ENCODE measurements at places on chromosomes 12 and 14.
A peak's percentile ranks its signal among the peaks of the same experiment; 100 is the strongest.

GRCh38 chr14:34701808-34702207, 12.6 kb downstream of the CFL2 start:
- DNase-seq: no peak

DNA sequence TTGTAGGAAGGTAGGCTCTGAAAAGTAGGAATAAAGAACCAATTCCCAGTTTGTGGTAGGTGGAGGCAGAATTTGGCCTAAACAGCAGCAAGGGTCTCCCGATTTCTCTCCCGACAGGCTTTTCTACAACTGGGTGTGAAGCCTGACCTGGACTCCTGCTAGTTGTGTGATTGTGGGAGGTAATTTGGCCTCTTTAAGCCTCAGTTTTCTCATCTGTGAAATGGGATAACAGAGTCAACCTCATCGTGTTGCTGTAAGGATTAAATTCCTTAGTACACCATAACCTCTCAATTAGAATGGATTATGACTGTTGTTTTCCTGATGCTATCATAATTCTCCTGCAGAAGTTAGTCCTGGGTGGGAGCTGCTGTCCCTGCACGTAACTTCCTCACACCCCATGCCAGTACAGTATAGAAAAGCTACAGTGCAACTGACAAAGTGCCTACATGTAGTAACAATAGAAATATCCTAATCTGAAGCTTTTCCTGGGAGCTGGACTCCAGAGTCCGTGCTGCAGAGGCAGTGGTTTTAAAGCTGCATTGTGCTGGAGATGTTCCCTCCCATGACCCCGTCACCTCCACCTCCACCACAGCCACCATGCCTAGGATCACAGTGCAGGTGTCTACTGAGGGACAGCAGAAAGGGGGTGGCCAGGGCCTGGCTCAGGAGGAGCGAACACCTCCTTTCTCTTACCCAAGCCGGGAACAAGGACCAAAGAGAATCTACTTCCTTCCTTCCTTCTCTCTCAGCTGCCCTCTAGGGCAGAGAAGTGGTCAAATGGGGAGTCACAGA, 76.5 kb downstream of the FBXL14 start:
- no peak for DNase-seq

- no peak for DNase-seq
Observed at GRCh38 chr12:43004908-43005307, 415.4 kb upstream of the PRICKLE1 start.

GRCh38 chr12:96241431-96241830, 47.3 kb downstream of the ELK3 start:
- DNase-seq: peak; percentile 51

- peak; percentile 39 for DNase-seq
Observed at GRCh38 chr12:82527165-82527780, 159.4 kb upstream of the TMTC2 start.

DNA sequence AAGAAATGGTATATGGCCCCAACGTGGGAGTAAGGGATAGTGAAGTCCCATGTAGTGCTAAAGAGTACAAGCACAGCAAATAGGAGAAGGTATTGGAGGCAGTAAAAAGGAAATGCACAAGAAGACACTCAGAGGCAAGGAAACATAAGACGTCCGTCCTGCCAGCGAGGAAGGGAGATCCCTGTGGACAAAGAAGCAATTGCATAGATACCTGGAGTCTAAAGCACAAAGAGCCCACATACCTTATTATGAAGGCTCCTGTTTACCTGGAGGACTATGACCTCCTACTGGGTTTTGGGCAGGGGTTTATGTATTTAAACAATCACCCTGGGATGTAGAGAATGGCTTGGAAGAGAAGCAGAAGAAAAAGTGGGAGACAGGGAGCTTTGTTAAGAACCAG, 341.2 kb upstream of the DCN start:
- no peak for DNase-seq

- DNase-seq: no peak
Observed at GRCh38 chr14:93914278-93914677, 12.9 kb upstream of the FAM181A start.

DNA sequence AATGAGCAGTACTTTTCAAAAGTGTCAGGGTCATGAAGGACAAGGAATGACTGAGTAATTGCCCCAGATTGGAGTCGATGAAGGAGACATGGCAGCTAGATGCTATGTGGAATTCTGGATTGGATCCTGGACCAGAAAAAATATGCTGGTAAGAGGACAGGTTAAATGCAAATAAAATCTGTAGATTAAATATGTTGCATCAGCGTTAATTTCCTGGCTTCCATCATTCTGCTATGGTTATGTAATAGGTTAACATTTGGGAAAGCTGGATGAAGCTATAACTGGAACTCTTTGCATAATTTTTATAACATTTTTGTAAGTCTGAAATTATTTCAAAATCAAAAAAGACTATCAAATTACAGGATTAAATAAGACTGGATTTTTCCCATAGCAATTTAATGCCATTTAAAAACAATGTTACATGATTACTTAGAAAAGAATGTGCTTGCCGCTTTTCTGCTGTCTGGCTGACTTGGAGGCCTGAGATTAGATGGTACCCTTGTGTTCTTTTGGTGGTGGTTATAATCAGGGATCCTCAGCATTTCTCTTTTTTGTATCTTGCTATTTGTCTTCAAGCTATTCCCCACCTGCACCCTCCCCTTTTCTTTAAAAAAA, 65.1 kb downstream of the FBXW8 start:
- DNase-seq: no peak

- no peak for DNase-seq
Observed at GRCh38 chr12:71125515-71125914, 32.3 kb downstream of the TSPAN8 start.

DNA sequence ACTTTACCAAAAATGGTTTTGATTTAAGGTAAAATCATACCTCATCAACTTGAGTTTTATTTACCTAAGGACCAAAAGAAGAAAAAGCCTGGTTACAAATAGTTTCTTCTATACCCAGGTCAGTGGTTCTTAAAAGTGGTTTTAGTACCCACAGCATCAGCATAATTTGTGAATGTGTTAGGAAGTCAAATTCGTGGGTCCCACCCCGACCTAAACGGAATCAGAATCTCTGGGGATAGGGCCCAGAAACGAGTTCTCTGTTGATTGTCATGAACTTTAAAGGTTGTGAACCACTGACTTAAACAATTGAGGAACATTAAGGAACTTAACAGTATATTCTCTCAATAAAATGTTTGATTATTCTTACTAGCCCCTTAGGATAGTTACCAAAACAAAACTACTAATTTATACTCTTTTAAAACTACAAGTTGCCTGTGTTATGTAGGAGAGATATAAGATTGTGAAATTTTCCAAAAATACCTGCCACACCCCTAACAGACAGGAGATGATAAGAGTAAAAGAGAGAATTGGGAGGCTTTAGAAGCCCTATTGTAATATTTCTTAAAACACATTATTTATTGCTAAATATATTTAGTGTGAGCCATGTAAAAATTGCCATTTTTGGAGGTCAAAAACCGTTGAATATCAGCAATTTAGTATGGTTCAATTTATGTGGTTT, 669 bp upstream of the SLC25A21 start:
- DNase-seq: no peak

GRCh38 chr14:100706860-100707259, 19.8 kb upstream of the DLK1 start:
- no peak for DNase-seq

GRCh38 chr14:75373133-75373532, 54.7 kb upstream of the JDP2 start:
- DNase-seq: no peak

GRCh38 chr14:53570411-53571387, 385.9 kb downstream of the BMP4 start:
- no peak for DNase-seq

GRCh38 chr14:52082903-52083302, 14.0 kb upstream of the NID2 start:
- DNase-seq: no peak

DNA sequence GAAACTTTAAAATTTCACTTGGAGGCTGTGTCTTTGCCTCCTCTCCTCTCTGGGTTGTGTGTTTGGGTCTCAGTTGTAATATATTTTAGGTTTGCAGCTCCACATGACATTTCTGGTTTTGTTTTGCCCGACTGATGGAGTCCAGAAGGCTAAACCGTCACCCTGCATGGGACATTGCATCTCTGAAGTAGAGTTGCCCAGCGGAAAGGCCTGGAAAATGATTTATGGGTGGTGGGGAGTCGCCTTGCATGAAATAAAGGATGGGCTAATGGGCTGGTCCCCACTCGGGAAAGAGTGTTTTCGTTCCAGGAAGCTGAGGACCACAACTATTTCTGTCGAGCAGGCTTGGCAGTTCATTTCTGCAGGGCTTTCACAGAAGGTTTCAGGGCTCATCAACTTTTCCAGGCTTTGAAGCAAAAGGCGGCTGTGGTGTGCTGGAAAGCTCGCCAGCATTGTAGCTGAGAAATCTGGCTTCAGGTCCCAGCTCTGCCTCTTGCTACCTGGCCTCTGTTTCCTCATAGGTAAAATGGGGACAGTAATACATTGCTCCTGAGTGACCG, 74.8 kb upstream of the GSC start:
- DNase-seq: no peak

- DNase-seq: no peak
Observed at GRCh38 chr12:51862947-51863346, 14.4 kb upstream of the FIGNL2 start.

- no peak for DNase-seq
Observed at GRCh38 chr14:105622329-105622955, 96.1 kb downstream of the TMEM121 start.

- peak; percentile 7 for DNase-seq
Observed at GRCh38 chr14:77212943-77213678, 31.5 kb downstream of the TMEM63C start.

GRCh38 chr12:53145383-53146260, 34.9 kb upstream of the ZNF740 start:
- DNase-seq: no peak

- no peak for DNase-seq
Observed at GRCh38 chr12:91215940-91216454, 33.4 kb upstream of the DCN start.

DNA sequence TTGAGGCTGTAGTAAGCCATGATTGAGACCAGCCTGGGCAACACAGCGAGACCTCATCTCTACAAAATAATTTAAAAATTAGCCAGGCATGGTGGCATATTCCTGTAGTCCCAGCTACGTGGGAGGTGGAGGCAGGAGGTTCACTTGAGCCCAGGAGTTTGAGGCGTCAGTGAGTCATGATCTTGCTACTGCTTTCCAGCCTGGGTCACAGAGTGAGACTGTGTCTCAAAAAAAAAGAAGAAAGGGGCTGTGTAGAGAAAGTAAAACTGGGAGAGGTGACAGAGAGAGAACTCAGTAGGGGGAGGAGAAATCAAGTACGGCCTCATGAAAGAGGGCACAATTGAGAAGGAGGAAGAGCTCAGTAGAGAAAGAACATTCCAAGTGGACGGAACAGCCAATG, 12.4 kb downstream of the TECPR2 start:
- DNase-seq: no peak

DNA sequence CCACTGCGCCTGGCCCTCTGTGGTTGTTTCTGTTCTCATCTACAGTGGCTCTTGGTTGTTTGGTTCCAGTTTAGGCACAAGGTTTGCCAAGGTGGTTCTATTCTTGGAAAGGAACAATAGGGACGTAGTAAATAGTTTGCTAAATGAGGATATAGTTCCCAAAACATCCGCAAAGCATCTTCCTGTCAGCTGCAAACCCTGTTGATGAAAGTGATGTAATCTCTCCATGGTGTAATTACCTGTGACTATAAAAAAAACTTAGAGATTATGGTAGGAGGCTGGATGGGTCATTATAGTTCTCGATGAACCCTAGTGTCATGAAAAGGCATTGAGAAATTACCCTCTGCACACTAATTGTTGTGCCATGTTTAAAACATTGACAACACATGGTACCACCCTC, 52.9 kb downstream of the SUSD6 start:
- DNase-seq: no peak

- DNase-seq: no peak
Observed at GRCh38 chr12:54561164-54561563, 11.8 kb downstream of the PDE1B start.

- DNase-seq: no peak
Observed at GRCh38 chr14:53126731-53127130, 26.4 kb downstream of the DDHD1 start.

DNA sequence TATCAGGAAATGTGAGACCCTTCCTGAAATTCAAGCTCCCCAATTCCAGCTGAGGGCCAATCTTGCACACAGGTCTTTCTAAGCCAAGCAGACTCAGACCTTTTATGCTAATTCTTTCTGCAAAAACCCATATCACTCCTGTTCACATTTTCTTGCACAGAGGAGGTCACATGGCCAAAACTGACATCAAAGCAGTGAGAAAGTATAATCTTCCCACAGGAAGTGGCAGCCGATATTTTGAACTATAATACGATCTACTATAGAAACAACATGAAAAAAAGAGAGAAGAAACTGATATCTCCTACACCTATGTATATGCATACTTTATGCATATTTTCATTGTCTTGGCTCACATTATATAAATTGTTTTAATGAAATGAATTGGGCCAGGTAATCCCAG, 132.9 kb upstream of the SSTR1 start:
- DNase-seq: peak; percentile 78

DNA sequence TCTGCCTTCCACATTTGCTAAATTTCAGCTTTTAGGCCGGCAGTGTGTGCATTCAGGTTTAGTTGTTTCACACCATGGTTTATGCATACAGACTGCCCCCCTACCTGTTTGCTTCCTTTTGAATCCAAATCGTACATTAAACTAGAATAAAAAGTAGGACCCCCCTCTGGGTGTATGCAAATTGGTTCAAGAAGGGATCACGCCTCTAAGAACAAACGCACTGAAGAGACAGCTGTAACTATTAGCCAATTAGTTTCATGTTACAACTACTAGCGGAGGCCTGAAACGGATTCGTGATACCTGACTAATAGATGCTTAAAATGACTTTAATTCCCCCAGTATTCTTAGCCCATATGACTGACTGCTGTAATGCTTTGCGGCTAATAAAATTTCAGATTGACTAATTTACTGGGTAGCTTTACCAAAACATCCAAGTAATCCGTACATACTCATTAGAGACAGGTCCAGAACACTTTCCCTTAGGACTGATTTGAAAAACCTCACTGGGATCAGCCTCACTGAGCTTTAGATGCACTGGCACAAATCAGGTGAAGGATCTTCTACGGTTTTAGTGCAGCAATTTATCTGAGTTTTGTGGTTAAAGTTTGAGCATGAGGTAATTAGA, 411.8 kb downstream of the NPAS3 start:
- DNase-seq: no peak

DNA sequence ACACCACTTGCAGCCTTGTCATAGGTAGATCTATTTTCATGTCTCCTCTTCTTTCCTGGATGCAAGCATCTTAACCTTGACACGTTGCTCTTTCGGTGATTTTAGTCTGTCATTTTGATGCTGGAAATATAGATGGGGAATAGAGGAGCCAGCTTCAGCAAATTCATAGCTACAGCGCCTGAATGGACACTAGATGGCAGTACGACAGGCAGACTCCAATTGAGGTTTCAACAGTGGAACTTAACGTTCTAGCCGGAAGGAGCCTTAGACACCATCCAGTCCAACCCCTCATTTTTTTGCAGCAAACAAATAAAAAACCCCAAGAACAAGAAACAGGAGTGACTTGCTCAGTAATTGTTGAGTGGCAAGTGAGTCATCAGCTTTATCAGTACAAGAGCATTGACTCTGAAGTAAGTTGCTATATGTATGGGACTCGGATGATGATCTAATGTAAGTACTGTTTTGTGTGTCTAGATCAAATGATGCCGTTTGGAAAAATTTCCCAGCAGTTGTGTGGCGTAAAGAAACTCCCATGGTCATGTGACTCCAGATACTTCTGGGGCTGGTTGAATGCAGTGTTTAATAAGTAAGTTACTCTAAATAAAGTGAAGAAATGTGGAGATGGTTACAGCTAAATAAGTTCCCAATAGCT, 9.0 kb downstream of the DMAC2L start:
- DNase-seq: peak; percentile 89

Measured in CD4-positive, alpha-beta T cell treated with Interleukin-17A for 1 hour (primary cell).